Liver (tissue), 10 donors: ENCODE measurements at places on chromosomes 6 and 20. TPM values are rescaled to one million over a fixed set of nuclear protein-coding genes. Genes with fewer than 3 reads are reported as not detected.

The TPD52L2 gene
- total RNA-seq = 31.2 TPM

DNA sequence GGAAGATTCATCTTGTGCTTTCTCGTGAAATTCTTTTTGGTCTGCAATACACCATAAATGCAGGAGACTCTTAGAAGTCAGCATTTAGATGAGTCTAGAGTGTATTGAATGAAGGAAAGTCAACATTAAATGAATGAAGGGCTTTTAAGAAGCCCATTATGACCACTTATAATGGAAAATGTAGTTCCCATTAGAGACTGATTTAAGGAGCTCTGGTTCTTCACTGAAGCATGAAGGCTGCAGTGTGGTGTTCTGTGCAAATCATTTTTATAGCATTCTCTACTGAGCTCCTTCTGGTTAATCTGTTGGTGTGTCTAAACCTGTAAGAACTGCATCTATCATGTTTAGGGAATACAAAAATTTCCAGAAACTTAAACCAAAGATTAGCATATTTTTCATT is 19.7 kb downstream of the NCOA7 start:
- no peaks in the 10 kb centered on the region for H3K36me3 ChIP-seq
- no peaks in the 10 kb centered on the region for H3K27me3 ChIP-seq
- no peak for DNase-seq
- H3K4me1 ChIP-seq = peaks cover 6% of the 10 kb centered on the region
- H3K4me3 ChIP-seq = no peak overlapping the region
- H3K27ac ChIP-seq = no peak overlapping the region

- H3K27ac ChIP-seq = no peak overlapping the region
- H3K36me3 ChIP-seq = no peaks in the 10 kb centered on the region
- H3K4me3 ChIP-seq = no peak overlapping the region
- H3K27me3 ChIP-seq = no peaks in the 10 kb centered on the region
- DNase-seq = no peak
Observed at GRCh38 chr6:128036808-128037570, 136.1 kb upstream of the THEMIS start.

- no peak for DNase-seq
- H3K4me1 ChIP-seq = no peaks in the 10 kb centered on the region
- no peaks in the 10 kb centered on the region for H3K27me3 ChIP-seq
- H3K36me3 ChIP-seq = no peaks in the 10 kb centered on the region
- no peak overlapping the region for H3K27ac ChIP-seq
Observed at GRCh38 chr6:44022296-44022661, 105.0 kb downstream of the MRPL14 start.

GRCh38 chr6:152701863-152702401 is 4.2 kb downstream of the MYCT1 start:
- H3K27ac ChIP-seq = no peak overlapping the region
- H3K4me1 ChIP-seq = no peaks in the 10 kb centered on the region
- H3K4me3 ChIP-seq = no peak overlapping the region
- DNase-seq = no peak
- no peaks in the 10 kb centered on the region for H3K27me3 ChIP-seq
- no peaks in the 10 kb centered on the region for H3K36me3 ChIP-seq

GRCh38 chr6:114033606-114034005 is 62.7 kb upstream of the HDAC2 start:
- H3K4me1 ChIP-seq = no peaks in the 10 kb centered on the region
- no peaks in the 10 kb centered on the region for H3K36me3 ChIP-seq
- no peak overlapping the region for H3K27ac ChIP-seq
- DNase-seq = no peak

GRCh38 chr6:115838763-115839401 is 221.8 kb downstream of the FRK start:
- no peaks in the 10 kb centered on the region for H3K27me3 ChIP-seq
- no peaks in the 10 kb centered on the region for H3K36me3 ChIP-seq
- H3K27ac ChIP-seq = no peak overlapping the region
- H3K4me1 ChIP-seq = peaks cover 4% of the 10 kb centered on the region

DNA sequence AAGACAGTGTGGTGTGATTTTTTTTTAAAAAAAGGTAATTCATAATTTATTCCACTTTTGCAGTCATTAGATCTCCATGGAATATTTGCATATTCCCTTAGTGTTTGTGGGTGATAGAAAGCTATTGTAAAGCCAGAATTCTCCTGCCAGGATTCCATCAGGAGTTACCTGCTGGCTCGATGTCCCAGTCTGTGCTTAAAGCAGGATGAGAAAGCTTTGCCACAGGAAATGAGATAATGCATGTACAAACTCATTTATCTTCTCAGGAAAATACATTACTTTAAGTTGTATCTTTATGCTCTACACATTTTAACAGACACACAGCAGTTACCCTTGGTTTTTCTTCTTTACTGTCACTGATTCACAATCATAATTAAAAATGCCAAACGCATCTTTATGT is 553.0 kb downstream of the CD109 start:
- no peaks in the 10 kb centered on the region for H3K4me1 ChIP-seq
- H3K4me3 ChIP-seq = no peak overlapping the region
- no peak overlapping the region for H3K27ac ChIP-seq
- no peak for DNase-seq
- H3K36me3 ChIP-seq = no peaks in the 10 kb centered on the region
- no peaks in the 10 kb centered on the region for H3K27me3 ChIP-seq

GRCh38 chr20:50953196-50953595 is 5.1 kb downstream of the DPM1 start:
- no peak overlapping the region for H3K4me3 ChIP-seq
- H3K27ac ChIP-seq = no peak overlapping the region

- H3K4me1 ChIP-seq = peaks cover 39% of the 10 kb centered on the region
- H3K27me3 ChIP-seq = no peaks in the 10 kb centered on the region
- no peaks in the 10 kb centered on the region for H3K36me3 ChIP-seq
Observed at GRCh38 chr6:36642913-36643817, 35.3 kb upstream of the CDKN1A start.
